ENCODE measurements at places on chromosomes 4 and X.

- DNase-seq = no peak
These were observed 8.2 kb upstream of the WDR44 start for GRCh38 chrX:118337687-118338086.

DNA sequence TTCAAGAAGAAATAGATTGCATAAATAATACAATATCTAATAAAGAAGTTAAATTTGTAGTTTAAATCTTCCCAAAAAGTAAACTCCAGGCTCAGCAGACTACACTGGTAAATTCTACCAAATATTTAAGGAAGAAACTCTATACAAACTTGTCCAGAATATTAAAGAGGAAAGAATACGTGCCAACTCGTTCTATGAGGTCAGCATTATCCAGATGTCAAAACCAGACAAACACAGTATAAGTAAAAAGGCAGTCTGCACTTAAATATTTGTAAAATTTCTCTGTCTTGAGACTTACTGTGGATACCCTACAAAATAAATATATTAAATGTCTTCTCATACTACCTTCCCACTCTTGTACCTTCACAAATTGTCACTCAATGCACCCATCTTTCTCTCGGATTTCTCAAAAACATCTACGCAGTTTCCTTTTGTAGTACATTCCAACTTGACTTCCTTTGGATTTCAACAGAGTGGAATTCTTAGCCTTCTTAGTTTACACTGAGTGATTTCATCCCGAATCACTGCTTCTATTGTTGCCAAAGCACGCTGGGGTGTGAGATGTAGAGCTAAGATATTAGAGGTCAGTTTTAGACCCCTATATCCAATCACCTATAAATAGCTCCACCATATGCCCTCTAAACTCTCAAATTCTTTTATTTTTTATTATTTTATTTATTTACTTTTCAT, 71.6 kb upstream of the MAB21L2 start:
- no peak for DNase-seq

- no peak for DNase-seq
These were observed 60.9 kb downstream of the LEF1 start for GRCh38 chr4:108107729-108108382.

- no peak for DNase-seq
These were observed 14.9 kb upstream of the PDE5A start for GRCh38 chr4:119643306-119644042.

- no peak for DNase-seq
These were observed 241.1 kb downstream of the ANTXR2 start for GRCh38 chr4:79831701-79832514.

- DNase-seq = no peak
These were observed 21.5 kb downstream of the ARSJ start for GRCh38 chr4:113957956-113958355.

Data from stimulated activated CD8-positive, alpha-beta memory T cell treated with anti-CD3 and anti-CD28 coated beads, Interleukin-2, amount 100 ng/mL, for 1 hour (primary cell).